MM.1S (cell line): ENCODE measurements at places on chromosomes 1 and 21.

DNA sequence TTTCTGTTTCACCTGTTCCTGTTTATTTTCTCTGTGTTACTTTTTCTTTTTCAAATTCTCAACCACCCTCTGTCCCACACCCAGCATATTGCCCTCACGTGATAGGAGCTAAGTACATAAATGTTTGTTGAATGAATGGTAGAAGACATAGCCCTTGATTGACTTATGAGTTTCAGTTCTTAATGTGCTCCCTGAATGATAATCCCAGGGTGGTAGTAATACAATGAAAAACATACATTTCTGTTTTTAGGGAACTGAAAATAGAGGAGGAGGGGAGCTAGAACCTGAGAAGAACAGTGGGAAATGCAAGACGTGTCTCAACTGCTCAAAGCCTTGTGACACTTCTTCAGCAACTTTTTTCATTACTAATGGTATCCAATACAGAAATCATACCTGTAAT is 147.1 kb downstream of the SPATA46 start:
- DNase-seq = peak; percentile 42

- DNase-seq = no peak
Observed at GRCh38 chr1:8533124-8533523, 215.2 kb downstream of the SLC45A1 start.

DNA sequence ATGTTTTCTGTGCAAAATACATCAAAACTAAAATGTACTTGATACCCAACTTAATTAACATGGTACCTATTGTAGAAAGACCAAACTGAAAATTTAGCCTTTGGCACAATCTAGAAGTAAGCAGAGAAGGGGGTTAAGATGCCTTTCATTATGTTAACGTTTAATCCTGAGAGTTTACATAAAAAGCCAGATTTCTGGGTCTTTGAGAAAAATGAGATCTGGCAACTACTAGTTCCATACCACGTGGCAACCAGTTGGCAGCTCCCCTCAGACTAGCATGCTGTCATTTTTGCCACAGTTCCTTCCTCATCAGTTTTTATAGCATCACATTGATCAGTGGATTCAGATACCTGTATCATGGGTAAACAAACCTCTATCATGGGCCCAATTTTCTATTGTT is 1.5 kb downstream of the RO60 start:
- peak; percentile 16 for DNase-seq

DNA sequence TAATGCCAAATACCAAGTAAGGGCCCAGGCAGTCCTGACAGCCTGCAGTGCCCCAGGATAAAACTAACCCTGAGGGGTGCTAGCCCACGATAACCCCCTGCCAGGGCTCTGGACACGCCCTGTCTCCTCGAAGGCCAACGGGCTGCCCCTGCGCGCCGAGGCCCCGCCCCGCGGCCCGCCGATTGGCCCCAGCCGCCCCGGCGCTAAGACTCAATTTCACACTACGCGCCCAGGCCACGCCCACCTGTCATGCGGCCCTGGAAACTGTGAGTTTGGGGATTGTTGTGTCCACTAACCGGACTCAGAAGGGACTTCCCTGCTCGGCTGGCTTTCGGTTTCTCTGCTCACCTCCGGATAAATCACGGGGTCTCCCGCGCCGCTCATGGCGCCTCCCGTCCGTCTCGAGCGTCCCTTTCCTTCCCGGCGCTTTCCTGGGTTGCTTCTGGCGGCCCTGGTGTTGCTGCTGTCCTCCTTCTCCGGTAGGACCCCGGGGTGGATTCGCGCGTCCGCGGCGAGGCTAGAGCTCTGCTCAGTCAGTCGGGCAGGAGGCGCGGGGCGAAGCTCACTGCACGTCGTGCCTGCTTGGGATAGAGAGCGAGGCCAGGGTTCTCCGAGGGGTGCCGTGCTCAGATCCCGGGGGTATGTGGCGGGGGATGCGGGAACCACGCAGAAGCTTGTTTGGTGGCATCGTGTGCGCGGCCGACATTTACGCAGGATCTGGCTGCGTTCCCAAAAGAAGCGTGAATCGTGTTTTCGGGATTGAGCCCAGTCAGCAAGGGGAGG is at the start of gene CR1L:
Gene CR1L (plus strand): TSS at position 282 of the 783 bp plus-strand sequence. CDS start 101 bp downstream, at position 383.
- no peak for DNase-seq

GRCh38 chr1:214615871-214616270 is 12.9 kb downstream of the CENPF start:
- no peak for DNase-seq

DNA sequence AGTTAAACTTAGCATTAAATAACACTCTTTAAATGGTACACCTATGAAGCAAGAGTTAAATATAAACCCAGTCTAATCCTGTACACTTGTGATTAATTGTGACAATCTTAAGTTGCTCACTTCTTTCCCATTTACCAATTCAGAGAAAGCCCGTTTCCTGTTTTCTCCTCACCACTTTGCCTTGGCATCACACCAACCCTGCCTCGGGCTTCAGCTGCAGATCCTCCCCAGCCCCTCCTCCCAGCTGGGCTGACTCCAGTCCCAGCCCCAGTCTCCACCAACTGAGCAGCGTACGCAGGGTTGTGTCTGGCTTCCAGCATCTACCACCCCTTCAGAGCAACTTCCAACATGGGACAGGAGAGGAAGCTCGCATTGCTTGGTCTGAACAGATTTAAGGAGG is 4.1 kb downstream of the PYCR2 start:
- no peak for DNase-seq
